ENCODE measurements at places on chromosomes 1 and 21. TPM values are rescaled to one million over a fixed set of nuclear protein-coding genes. Genes with fewer than 3 reads are reported as not detected.

DNA sequence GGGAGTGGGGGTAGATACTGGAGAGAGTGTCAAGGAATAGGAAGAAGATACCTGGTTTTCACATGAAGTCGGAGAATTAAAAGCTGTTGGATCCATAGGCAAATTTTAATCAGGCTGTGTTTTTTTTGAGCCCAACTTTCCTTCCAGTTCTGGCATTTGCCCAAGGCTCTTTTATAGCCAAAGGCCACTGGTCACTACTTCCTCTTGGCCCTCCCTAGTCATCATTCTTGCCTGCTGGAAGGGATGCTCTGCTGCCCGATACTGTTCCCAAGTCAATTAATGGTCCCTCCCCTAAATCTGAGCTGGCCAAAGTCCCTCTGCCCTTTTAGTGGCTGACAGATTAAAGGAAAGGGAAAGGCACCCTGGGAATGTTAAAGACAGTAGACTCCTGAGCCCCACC lies 102.8 kb upstream of the ZNF648 start:
- DNase-seq = no peak

GRCh38 chr1:182368903-182369302 lies 22.7 kb downstream of the GLUL start:
- no peak for DNase-seq

GRCh38 chr21:26653430-26653829 lies 80.3 kb upstream of the CYYR1 start:
- no peak for DNase-seq

GRCh38 chr1:172826096-172826741 lies 167.3 kb downstream of the FASLG start:
- no peak for DNase-seq

DNA sequence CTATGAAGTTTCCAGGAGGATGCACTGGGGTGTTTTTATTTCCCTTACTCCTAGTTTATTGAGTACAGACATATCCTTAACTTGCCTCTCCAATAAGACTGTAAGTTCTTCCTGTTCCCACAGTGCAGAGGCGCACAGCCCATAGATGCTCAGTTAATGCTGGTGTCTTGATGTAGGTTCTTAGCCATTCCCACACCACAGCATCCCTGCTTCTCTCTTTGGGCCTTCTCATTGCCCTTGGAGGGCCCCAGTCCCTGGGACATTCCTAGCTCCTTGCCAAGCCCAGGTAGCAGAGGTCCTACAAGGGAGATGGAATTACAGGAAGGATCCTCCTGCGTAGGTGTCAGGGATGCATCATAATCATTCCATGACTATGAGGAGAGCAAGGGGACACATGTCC lies 61.6 kb upstream of the HMGB4 start:
- DNase-seq = no peak

DNA sequence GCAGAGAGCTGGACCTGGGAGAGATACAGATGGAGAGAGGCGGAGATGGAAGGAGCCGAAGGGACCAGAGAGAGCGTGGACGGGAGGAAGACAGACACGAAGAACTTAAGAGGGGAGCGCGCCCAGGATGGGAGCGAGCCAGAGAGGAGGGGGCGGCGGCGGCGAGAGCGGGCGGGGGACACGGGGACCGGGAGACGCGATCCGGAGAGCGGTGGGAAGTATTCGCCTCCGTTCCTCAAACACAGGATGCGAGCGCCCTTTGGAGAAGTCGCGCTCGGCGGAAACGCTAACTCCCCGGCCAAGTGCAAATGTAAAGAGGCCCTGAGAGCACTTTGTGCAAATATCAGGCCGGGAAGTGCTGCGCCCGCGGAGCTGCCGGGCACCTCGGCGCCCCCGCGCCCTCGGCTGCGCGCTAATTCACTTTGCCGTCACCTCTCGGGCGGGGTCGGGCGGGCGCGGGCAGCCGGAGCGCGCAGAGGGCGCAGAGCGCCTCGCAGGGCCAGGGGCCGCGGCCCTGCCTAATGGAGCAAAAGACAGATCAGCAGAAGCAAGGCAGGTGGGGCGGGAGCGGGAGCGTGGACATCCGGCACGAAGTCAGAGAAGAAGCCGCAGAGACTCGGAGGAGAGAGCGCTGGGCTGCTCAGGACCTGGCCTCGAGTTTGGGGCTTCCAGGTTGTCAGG lies 281.2 kb downstream of the RRAGC start:
- DNase-seq = no peak

- no peak for DNase-seq
Observed at GRCh38 chr1:17955302-17956285, 152.0 kb upstream of the IGSF21 start.

The FAM163A gene
- not detected for total RNA-seq

DNA sequence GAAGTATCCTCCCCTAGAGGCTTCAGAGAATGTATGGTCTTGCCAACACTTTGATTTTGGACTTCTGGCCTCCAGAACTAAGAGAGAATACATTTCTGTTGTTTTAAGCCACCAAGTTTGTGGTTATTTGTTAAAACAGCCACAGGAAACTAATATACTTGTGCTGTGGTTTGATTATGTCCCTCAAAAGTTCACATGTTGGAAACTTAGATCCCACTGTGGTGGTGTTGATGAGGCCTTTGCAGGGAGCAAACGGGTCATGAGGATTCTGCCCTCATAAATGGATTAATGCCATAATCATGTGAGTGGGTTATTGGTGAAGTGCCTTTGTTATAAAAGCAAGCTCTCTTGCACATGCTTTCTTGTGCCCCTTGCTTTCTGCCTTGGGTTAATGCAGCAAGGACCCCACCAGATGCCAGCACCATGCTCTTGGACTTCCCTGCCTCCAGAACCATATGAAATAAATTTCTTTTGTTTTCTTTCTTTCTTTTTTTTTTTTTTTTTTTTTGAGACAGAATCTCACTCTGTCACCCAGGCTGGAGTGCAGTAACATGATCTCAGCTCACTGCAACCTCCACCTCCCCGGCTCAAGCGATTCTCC lies 157.3 kb downstream of the CLIC6 start:
- no peak for DNase-seq

The ANGPTL1 gene
- not detected for total RNA-seq

DNA sequence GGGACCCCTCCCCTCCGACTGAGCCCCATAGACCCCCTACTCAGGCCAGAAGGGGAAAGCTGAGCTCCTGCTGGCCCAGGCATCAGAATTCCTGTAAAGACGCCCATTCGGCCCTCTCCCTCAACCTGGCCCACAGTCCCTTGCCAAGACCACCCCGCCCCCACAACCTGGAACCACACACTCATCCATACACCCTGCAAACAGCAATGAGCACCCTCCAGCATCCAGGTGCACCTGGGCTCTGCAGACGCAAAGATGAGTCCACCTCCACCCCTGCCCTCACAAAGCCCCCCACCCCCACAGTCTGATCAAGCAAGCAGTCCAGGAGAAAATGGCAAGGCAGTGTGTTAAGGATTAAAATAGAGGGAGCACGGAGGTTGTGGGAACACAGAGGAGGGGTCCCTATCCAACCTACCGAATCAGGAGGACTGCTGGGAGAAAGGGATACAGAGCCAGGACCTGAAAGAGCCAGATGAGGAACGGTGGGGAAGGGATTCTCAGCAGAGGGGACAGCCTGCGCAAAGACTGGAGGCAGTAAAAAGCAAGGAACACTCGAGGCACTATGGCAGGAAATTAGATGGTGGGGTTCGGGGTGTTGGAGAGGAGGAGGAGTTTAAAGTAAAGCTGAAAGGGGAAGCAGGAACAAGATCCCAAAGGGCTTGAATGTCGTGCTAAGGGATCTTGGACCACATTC lies 67.3 kb upstream of the LAPTM5 start:
- DNase-seq = no peak

The NBPF4 gene
- total RNA-seq = not detected

The IQCC gene
- 3.7 TPM for total RNA-seq

DNA sequence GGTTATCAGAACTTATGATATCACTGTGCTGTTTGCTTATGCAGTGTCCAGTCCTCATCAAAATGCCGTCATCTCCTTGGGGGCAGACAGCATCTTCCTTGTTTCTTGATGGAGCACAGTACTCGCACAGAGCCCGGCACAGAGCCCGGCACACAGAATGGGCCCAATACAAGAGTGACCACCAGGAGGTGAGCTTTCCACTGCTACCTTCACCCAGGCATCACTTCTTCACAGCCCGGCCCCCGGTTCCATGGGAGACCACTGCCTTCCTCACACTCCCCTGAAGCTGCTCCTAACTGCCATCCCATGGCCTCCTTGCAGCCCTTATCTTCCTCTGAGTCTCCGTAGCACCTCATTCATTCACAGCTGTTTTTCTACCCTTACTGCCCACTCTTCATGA lies 94.0 kb downstream of the TNR start:
- DNase-seq = no peak

The TEX50 gene
- total RNA-seq = not detected

GRCh38 chr1:160236806-160237205 lies 25.5 kb downstream of the DCAF8 start:
- DNase-seq = no peak

The PHC2 gene
- 31.5 TPM for total RNA-seq
